ENCODE measurements at places on chromosomes 7 and 10.
A peak's percentile ranks its signal among the peaks of the same experiment; 100 is the strongest.

DNA sequence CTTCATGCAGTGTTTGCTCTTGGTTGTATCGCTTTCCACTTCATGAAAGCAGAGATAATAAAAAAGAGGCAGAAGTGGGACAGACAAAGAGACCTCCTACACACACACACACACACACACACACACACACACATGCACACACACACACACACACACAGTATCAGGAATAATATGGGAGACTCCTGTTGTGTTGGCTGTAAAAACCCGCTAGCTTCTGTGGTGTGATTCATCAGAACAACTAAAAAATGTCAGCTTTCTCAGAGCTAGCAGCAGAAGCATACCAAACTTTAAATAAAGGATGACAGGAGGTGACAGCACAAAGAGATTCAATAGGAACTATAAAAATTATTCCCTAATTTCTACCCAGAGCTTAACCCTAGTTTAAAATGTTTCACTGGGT, 148.2 kb upstream of the LRRTM3 start:
- DNase-seq = no peak

DNA sequence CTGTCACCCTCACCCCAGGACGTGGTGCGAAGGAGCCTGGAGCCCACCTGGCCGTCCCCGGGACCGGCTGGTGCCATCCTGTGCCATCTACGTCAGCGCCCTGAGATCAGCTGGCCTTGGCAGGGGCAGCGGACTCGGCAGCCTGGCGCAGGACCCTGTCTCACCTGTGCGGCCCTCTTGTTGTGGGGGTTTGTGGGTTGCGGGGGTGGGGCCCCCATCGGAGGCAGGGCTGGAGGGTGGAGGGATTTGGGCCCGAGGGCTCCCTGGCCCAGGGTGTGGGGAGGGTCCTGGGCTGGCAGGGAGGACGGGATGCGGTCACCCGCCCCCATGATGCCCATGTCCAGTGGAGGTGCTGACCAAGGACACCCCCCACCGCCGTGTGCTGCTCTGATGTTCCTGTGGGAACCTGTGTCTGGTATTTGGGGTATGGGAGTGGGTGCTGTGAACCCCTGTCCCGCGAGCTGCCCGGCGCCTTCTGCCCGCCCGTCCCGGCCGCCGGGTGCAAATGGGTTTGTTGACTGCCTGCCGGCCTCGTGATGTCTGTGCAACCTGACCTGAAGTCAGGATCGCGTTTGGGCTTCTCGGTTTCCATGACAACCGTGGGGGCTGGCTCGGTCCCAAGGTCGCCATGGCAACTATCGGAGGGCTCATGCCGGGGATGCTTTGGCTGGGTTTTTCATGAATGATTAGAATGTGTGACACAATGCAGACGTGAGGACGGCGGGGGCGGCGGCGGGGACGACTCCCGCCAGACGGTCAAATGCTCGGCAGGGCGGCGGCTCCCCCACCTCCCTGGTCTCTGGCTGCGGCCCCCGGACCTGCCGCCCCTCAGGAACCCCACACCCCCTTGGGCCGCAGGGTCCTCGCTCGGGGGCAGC, 7.3 kb downstream of the MAFK start:
- peak; percentile 96 for DNase-seq

- DNase-seq = no peak
These were observed 163.1 kb downstream of the UBE2H start for GRCh38 chr7:129789652-129790051.

- DNase-seq = no peak
These were observed 191.3 kb downstream of the AUTS2 start for GRCh38 chr7:69789563-69789962.

- DNase-seq = no peak
These were observed 55.4 kb upstream of the IGFBP3 start for GRCh38 chr7:45976485-45976856.
